ENCODE measurements at places on chromosomes 12 and 14.

DNA sequence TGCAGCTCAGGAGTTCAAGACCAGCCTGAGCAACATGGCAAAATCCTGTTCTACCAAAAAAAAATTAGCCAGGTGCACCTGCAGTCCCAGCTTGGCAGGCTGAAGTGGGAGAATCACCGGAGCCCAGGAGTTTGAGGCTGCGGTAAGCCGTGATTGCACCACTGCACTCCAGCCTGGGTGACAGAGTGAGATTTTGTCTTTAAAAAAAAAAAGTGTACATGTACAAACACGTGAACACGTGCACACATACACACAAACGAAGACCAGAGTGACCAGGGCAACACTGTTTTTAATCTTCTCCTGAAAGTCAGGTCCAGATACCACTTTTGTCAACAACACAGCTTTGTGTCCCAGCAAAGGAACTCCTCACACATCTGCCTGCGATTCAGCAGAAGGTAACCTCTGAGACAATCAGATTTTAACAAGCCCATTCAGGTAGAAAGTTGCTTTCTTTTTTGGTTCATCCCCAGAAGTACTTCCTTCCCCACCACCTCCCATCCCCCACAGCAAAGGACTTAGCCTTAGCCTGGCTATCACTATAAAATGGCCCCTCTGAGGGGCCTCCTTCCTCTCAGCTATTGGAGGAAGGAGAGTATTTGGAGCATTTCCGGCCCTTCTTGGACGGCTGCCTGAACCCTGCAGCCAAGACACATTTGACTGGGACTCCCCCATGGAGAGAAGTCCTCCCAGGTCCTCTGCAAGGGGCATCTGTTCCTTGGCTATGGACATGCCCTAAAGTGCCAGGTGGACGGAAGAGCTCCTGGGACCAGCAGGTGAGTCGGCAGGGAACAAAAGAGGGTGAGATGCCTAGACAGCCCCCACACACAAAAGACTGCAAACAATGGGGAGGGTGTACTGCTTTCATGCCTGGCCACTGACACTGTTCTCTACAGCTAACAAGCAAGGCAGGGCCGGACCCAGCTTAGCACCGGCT is 9.8 kb downstream of the CTDSP2 start:
- H3K4me1 ChIP-seq = peaks cover 93% of the 10 kb centered on the region
- H3K27ac ChIP-seq = peak overlapping the region; percentile 88
- H3K27me3 ChIP-seq = no peaks in the 10 kb centered on the region
- peaks cover 6% of the 10 kb centered on the region for H3K36me3 ChIP-seq
- peak overlapping the region; percentile 19 for H3K4me3 ChIP-seq
- no peak for DNase-seq

DNA sequence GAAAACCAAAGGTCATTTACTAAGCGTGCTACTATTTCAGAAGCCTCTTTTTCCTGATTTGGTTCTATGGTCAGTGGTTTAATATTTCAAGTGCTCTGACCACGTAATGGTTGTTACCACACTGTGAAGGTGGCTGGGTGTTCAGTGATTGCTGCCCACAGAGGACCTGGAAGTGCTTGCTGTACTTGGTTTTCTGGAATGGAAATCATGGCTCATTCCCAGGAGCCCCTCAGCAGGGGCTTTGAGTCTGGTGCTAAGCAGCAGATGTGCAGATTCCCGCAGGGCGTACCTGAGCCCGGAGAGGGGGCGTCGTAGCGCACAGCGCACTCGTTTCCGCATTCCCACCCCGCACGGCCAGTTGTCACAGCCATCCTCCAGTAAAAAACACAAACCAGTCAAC is 50.5 kb downstream of the TRAF3 start:
- peaks cover 49% of the 10 kb centered on the region for H3K4me1 ChIP-seq
- peak overlapping the region; percentile 11 for H3K4me3 ChIP-seq
- H3K36me3 ChIP-seq = peaks cover 14% of the 10 kb centered on the region
- no peak overlapping the region for H3K27ac ChIP-seq

DNA sequence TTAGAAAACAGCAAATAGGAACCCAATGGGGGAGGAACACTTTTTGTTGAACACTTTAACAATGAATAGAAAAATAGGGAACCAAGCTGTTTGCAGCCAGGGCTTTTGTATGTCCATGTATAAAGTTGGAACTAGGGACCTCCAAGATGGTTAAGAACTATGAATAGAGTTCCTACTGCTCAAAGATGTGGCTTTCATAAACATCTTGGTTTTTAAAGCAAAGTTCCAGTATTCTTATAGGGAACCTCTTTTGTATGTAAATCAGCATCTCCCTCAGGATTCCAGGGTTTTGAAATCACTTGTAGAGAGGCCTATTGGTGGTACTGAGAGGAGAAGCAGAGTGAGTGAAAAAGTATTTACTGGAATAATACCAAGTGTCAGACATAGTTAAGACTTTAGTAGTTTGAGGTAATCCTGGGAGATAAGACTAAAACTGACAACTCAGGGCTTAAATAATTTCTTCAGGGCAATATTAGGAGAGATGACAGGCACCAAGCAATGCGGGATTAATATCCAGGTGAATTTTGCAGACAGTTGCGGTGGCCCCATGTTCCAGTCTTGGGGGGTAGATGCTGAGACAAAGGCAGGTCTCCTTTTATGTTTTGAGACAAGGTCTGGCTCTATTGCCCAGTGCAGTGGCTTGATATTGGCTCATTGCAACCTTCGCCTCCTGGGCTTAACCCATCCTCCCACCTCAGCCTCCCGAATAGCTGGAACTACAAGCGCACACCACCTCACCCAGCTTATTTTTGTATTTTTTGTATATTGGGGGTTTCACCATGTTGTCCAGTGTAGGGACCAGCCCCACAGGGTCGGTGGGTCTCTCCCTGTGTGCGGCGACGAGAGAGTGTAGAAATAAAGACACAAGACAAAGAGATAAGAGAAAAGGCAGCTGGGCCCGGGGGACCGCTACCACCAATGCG is 10.4 kb upstream of the EID3 start:
- no peak overlapping the region for H3K4me3 ChIP-seq
- DNase-seq = no peak
- H3K4me1 ChIP-seq = peaks cover 2% of the 10 kb centered on the region

- H3K27ac ChIP-seq = no peak overlapping the region
- no peak for DNase-seq
Observed at GRCh38 chr12:7091660-7092228, 501 bp downstream of the C1R start.

DNA sequence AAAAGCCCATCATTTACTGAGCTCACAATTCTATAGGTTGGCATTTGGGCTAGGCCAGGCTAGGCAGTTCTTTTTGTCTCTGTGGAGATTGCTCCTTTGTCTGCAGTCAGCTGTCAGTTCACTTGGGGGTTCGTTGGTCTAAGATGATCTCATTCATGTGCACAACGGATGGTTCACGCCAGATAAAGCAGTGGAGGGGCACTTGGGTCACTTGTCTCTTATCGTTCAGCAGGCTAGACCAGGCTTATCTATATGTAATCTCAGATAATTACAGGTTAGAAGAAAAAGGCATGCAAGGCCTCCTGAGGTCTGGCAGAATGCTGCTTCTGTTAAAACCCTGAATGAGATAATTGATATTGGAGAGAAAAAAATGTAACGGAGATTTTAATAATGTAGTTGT is 119.0 kb upstream of the ATP2B1 start:
- H3K27me3 ChIP-seq = no peaks in the 10 kb centered on the region
- H3K36me3 ChIP-seq = no peaks in the 10 kb centered on the region
- no peak for DNase-seq
- H3K4me3 ChIP-seq = no peak overlapping the region
- H3K27ac ChIP-seq = no peak overlapping the region

DNA sequence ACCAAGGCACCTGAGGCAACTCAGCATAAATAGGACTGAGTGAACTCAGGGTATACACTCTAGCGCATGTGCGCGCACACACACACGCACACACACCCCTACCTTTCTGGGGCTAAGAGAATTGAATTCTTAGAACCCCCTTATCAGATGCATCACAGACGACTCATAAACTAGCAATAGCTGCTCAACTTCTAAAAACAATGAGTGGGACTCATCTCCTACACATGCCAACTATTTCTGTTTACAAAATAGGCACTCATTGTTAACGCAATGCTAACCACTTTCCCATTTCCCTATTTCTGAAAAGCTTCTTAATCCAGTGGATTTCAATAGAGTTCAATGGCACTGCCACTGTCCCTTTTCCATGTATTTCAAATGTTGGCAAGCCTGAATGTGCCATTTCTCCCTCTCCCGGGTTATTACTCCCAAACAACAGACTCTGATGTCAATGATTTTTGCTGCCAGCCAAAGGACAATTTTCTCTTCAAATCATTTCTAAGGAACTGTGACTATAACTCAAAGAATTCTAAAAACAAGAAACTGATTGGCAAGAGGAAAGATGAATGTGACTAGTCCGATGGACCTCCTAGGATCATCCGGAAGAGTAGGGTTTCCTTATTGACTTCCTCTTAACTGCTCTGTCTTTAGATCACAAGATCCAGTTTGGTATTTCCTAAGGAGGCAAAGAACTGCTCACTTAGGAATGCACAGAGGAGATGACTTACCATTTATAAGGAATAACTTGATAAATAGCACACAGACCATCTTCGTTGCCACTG is 48.8 kb downstream of the SLC38A1 start:
- H3K27me3 ChIP-seq = no peaks in the 10 kb centered on the region
- no peak overlapping the region for H3K27ac ChIP-seq
- H3K36me3 ChIP-seq = peaks cover 4% of the 10 kb centered on the region
- H3K4me3 ChIP-seq = no peak overlapping the region
- no peaks in the 10 kb centered on the region for H3K4me1 ChIP-seq
